ENCODE measurements at places on chromosomes 1 and 21. TPM values are rescaled to one million over a fixed set of nuclear protein-coding genes. Genes with fewer than 3 reads are reported as not detected.

The OR14K1 gene
- total RNA-seq, result not detected

The CYP2J2 gene
- total RNA-seq, result not detected

The TMEM53 gene
- total RNA-seq, result 9.2 TPM

The BACE2 gene
- total RNA-seq, result 22.3 TPM

The HLCS gene
- total RNA-seq, result 6.5 TPM

The NLRP3 gene
- total RNA-seq, result not detected

The MATN1 gene
- not detected for total RNA-seq

The MTARC2 gene
- 11.2 TPM for total RNA-seq

The CLDN8 gene
- not detected for total RNA-seq

The LCE2C gene
- not detected for total RNA-seq

The CENPF gene
- 80.0 TPM for total RNA-seq

The MCOLN3 gene
- 2.9 TPM for total RNA-seq

The ZNF683 gene
- not detected for total RNA-seq

The S100A16 gene
- 615 TPM for total RNA-seq

The PLA2G2C gene
- not detected for total RNA-seq

The KRTAP10-9 gene
- not detected for total RNA-seq

The ZNF593OS gene
- not detected for total RNA-seq

The SLAMF9 gene
- total RNA-seq, result 0.25 TPM

The FCRL2 gene
- not detected for total RNA-seq

The RBM11 gene
- not detected for total RNA-seq

The HENMT1 gene
- 4.8 TPM for total RNA-seq

The IGSF3 gene
- 19.2 TPM for total RNA-seq

The CAPN8 gene
- 1.1 TPM for total RNA-seq

The MARK1 gene
- total RNA-seq, result 0.16 TPM

The S100A1 gene
- total RNA-seq, result 0.75 TPM

The PDE9A gene
- total RNA-seq, result 1.6 TPM

The SDC3 gene
- 8.2 TPM for total RNA-seq

The LCA5L gene
- total RNA-seq, result 1.2 TPM

The MAP3K7CL gene
- total RNA-seq, result 1.4 TPM

The IKBKE gene
- 7.7 TPM for total RNA-seq

The ST6GALNAC3 gene
- total RNA-seq, result 0.52 TPM

The C1orf87 gene
- total RNA-seq, result not detected

The DNTTIP2 gene
- total RNA-seq, result 44.7 TPM

The DNAH14 gene
- total RNA-seq, result 14.9 TPM

The LGR6 gene
- 0.42 TPM for total RNA-seq
